ENCODE measurements at places on chromosomes 13 and 19.

GRCh38 chr13:59746291-59746962 lies 417.3 kb downstream of the DIAPH3 start:
- DNase-seq = no peak

DNA sequence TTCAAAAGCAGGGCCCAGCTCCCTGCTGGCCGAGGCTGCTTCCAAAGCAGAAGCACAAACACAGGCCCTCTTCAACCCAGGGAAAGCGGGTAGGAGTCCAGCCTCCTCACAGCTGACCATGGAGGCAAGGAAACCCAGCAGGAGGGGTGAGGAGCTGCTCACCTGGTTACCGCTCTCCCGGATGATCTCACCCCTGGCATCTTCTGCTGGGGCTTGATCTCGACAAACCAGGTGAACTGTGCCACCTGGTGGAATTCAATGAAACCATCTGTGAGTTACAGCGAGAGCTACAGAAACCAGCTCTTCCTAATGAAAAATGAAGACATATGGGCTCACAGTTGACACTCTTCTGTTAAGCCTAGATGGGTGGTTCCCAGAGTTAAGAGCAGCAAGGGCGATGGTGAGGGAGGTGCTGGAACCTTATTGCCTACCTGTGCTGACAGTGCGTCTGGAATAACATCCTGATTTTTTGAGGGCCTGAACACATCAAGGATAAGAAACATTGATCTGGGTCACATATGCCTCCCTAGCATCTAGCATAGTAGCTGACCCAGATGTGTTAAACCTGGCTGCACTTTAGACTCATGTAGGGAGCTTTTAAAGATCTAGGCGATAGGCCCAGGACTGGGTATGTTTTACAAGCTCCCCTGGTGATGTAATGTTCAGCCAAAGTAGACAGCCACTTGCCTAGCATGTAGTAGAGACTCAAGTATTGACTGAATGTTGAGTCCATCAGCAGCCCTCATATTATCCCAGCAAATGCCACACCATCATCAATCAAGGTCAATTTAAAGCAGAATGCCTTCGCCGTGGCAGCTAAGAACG lies 6.1 kb downstream of the DHRS12 start:
- peak; percentile 59 for DNase-seq

- no peak for DNase-seq
Observed at GRCh38 chr19:7550987-7551761, 15.7 kb downstream of the PNPLA6 start.

- no peak for DNase-seq
Observed at GRCh38 chr19:55041244-55041626, 3.2 kb upstream of the GP6 start.

DNA sequence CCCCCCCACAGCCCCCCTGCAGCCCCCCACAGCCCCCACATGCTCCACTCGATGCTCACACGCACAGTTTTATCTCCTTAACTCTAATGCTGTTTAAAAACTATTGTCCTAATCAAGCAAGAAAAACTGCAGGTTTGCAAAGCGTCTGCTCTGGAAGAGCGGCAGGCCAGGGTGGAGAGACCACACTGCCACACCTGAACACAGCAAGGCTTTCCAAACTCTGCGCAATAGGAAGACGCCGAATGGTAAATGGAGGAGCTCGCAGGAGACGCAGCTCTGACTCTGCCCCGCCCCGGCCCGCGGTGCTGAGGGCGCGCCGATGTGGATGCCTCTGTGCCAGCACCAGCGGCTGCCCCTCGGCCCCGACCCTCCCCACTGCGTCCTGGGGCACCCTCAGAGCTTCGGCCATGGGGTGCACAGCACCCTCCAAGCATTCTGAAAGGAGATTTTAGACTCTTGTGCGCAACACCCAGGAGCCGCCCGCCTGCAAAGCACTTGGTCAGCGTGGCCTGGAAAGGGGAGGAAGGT lies 32.4 kb downstream of the RASA3 start:
- DNase-seq = peak; percentile 60

DNA sequence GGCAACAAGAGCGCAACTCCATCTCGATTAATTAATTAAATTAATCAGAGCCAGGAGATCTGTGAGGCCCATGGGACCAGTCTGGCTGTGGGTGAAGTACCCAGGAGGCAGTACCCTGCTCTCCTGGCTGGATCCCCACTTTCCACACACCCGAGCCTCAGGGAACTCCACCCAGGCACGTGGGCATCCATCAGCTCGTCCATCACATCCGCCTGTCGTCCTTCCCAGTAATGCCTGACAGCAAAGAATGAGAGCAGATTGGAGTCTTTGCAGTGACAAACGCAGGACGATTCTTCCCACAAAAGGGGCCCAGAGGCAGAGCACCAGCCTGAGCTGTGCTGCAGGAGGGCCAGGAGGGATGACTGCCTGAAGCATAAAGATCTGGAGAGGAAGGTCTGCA lies 35.8 kb downstream of the VSTM2B start:
- DNase-seq = no peak

DNA sequence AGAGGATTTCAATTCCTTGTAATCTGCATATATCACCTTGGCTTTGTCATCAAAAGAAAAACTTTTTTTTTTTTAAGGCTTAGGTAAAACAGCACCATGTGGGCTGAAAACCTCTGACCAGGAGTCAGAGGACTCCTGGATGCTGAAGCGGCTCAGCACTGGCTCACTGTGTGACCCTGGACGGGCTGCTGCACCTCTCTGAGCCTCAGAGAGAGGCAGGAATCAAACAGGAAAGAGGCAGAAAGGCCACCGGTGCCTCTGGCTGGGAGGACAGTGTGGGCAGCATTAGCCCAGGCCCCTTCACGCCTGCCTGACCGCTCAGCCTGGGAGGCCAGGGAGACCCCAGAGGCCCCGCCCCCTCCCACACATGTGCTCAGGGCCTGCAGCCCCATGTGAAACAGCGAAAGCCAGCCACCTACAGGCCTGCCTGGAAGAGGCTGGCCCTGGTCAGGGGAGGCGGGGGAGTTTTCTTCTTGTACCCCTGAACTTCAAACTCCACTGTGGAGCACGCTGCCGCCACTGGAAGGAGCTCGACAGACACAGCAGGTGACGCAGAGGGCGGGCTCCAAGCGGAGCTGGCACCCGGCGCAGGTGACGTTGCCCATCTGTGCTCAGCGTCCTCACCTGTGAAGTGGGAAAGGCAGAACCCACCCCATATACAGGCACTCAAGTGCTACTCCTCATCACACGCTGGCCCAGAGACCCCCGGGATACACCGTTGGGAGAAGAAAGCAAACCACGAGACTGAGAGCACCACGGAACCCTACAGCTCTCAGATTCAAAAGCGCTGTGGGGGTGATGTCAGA lies 39.7 kb downstream of the MLLT1 start:
- no peak for DNase-seq

DNA sequence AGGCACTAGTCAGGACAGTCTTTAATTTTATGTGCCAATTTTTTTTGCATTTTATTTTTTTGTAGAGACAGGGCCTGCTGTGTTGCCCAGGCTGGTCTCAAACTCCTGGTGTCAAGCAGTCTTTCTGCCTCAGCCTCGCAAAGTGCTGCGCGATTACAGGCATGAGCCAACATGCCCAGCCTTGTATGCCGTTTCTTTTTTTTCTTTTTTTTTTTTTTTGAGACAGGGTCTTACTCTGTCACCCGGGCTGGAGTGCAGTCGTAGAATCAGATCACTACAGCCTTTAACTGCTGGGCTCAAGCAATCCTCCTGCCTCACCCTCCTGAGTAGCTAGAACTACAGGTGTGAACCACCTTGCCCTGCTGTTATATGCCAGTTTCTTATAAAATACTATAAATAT lies 26.4 kb downstream of the BORA start:
- DNase-seq = no peak

GRCh38 chr19:20662421-20663105 lies 1.2 kb upstream of the ZNF626 start:
- DNase-seq = no peak

DNA sequence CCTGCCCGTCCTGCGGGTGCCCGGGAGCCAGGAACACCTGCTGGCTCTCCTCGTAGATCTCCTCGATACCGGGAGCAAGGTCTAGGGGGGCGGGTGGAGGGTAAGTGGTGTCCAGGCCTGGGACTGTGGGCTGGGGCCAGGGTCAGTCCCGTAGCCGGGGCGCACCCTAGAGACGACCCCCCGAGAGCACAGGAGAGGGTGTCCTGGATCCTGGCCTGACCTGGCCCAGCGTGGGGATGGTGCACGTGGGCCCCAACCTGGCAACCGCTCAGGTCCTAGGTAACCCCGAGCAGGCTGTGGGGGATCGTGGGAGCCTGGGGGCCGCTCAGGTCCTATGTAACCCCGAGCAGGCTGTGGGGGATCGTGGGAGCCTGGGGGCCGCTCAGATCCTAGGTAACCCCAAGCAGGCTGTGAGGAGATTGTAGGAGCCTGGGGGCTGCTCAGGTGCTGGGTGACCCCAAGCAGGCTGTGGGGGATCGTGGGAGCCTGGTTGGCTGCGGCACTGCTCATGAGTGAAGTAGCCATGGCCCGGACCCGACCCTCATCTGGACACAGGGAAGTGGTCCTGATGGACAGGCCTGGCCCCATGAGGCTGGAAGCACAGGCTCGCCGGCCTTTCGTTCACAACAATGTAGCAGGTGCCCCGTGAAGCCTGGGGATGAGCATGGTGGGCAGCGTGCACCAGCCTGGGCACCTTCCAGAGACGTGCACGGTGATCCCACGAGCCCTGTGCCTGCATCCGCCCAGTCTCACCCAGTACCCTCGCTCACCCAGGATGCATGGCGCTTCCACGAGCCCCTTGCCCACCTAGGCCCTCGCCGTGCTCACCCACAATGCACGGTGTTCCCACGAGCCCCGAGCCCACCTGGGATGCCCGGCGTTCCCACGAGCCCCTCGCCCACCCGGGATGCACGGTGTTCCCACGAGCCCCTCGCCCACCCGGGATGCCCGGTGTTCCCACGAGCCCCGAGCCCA lies 6.2 kb downstream of the GPX4 start:
- no peak for DNase-seq

DNA sequence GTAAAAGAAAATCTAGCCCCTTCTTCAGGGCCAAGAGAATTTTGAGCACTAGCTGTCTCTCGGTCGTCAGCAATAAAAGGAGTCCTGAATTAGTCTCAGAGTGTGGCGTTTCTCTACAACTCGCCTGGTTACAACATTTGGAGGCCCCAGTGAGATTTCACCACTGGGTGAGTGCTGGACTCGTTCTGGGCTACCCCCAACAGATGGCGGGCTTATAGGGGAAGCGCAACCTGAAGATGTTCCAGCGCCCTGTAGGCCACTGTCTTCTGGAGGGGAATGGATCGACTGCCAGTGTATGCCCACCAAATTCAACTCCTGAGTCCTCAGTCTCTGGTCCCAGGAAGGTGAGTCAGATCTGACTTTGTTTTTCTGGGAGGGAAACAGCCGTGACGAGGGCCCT lies 11.7 kb upstream of the ZNF181 start:
- no peak for DNase-seq

DNA sequence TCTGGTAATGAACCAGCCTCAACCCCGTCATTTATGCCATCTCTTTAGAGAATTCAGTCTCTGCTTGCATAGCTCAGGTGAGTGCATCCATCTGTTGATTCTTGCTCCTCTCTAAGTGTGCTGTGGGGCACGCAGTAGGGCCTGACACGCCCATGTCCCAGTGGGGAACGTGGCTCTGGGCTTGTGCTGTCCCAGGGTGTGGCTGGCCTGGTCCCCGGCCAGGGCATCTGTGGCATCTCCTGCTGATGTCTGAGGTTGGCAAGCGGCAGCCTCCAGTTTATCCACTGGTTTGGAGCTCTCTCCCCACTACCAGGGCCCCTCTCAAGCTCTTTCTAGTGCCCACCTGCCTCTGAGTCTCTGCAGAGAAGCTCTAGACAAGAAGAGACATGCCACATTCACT lies 146.6 kb upstream of the GJB6 start:
- no peak for DNase-seq

DNA sequence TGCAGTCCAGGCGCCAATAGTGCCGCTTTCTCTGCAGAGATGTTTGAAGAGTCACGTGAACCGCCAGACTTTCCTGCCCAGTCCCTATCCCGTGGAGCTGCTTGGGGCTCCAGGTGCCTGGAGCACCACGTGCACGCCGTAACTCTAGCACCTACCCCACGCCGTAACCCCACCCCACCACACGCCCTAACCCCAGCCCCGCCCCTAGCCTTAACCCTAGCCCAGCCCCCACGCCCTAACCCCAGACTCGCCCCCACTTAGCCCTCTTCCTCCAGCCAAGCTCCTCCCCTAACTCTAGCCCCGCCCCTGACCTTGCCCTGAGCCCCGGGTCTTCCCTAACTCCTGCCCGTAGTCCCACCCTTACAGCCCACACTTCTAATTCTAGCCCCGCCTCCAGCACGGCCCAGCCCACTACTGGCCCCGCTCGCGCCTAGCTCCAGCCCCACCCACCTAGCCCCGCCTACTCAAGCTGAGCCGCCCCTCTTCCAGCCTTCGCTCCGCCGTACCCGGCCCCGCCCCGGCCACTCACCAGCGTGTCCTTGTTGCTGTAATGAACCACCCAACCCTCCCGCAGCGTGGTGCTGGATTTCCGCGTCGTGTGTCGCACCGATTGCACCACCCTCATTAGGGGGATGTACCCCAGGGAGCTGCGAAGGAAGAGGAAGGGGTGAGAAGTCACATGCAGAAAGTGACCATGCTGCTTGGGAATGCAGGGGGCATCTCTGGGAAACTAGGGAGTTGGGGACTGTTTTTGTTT lies 19.5 kb downstream of the PRKD2 start:
- no peak for DNase-seq

- no peak for DNase-seq
Observed at GRCh38 chr19:13262450-13262849, 112.2 kb downstream of the IER2 start.

DNA sequence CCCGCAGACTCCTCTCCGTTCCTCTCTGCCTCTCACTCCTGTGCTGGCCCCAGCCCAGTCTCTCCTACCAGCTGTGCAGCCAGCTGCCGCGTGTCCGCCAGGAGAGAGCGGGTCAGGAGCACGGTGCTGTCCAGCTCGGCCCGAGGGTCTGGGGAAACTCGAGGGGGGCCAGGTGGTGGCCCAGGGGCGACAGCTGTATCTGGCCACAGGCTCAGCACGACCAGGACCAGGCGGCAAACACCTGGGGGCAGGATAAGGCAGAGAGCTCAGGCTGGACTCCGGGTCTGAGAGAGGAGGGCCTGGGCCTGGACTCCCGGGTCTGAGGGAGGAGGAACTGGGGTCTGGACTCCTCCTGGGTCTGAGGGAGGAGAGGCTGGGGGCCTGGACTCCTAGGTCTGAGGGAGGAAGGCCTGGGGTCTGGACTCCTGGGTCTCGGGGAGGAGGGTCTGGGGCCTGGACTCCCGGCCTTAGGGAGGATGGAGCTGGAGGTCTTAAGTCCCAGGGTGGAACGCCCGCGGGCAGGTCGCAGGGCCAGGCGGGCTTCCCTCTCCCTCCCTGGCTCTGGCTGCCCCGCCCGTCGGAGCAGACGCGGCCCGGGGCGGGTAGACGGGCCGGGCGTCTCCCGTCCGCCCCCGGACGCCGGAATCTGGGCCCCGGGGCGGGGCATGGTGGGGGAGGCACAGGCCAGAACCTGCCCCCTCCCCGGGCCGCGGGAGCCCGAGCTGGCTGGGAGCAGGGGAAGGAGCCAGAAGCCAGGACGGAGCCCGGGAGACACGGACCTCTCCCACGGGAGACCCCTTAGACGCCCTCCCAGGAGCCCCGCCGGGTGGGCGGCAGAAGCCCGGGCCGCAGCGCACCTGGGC lies 1.3 kb downstream of the IL11 start:
- DNase-seq = no peak

All from CD8-positive, alpha-beta memory T cell (primary cell).